ENCODE measurements at places on chromosomes 5 and 9.

DNA sequence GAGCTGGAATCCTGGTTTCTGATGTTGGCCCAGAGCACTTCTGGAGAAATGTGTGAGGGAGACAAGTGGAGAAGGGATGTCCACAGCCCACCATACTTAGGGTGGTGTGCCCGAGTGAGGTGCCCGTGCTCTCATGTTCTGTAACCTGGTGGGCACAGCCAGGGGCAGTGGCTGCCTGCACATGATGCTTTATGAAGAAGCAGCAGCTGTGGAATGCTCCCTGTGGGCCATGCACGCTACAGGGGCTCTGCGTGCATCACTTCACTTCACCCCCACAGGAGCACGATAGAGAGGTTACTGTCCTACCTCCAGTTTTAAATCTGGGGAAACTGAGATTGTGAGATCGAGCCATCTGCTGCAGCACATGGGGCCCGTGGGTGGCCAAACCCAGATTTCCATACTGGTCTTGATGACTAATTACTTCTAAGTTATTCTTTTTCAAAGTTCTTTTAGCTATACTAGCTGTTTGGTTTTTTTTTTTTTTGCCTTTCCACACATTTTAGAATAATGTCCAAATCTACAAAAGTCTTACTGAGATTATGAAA lies 441.6 kb downstream of the GADD45G start:
- no peak for DNase-seq

DNA sequence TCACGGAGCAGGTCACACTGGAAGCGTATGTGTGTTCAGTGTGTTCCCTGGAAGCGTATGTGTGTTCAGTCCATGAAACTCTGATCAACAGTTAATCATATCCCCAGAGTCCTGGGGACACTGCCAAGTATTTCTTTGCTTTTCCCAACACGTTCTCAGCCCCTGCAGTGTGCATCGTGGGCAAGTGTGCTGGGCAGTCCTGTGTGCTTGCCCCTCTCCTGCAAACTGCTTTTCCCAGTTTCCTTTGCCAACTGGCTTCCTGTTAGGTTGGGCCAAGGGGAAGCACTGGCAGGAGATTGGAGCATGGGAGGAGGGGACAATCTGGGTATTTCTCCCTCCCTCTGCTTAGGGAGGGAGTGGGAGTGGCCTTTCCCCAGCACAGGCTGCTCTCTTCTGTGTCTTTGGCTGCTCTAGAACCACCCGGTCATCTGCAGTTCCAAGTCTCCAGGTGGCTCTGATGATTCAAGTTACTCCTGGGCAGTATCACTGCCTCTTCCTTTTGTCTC lies 36.8 kb upstream of the NEK6 start:
- DNase-seq, result no peak

- DNase-seq, result peak; percentile 47
Measured at GRCh38 chr9:37302277-37302676, 120.2 kb upstream of the GRHPR start.

GRCh38 chr5:180067986-180068385 lies 3.6 kb downstream of the RNF130 start:
- DNase-seq, result no peak

DNA sequence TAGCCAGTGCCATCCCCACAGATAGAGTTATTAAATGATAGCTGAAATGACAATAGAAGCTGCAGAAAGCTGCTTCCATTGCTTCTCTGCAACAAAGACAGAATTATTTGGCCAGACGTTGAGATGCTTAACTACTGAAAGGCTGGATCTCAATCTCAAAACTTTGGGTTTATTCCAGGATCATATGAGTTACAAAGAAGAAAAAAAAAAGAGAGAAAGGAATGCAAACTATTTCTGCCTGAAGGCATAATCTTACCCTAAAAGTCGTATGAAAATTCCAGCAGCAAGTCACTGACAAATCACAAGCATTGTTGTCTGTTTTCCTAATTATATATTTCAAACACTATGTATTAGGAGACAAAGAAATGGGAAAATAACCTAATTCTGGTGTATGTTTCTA lies 12.8 kb upstream of the TYRP1 start:
- no peak for DNase-seq

DNA sequence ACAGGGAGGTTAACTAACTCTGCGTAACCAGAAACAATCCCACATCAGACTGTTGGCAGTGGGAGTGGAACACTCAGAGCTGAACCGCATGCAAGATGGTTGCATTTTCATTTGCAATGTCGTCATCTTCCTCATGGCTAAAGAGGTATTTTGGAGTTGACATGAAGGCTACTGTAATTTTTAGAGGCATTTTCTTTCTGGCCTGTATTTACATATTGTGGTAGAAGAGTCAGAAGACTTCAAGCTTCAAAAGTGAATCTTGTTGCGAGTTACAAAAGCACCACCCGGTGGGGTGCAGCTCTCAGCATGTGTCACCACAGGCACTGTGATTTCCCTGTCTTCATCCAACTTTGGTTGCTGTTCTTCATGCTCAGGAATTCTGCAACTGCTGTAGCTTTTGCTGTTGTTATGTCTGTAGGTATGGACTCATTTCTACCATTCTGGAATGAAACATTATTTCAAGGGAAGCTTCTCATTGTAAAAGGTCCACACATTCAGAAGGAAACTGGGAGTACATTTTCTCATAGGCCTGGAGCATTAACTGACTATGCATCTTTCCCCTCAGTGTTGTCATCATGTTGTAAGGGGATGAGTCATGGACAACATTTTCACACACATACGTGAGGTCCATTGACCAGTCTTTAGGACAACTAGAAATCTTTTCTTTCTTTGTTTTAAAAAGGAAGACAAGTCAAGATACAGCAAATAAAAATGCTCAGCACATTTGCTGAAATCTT lies 35.4 kb upstream of the GDNF start:
- no peak for DNase-seq

DNA sequence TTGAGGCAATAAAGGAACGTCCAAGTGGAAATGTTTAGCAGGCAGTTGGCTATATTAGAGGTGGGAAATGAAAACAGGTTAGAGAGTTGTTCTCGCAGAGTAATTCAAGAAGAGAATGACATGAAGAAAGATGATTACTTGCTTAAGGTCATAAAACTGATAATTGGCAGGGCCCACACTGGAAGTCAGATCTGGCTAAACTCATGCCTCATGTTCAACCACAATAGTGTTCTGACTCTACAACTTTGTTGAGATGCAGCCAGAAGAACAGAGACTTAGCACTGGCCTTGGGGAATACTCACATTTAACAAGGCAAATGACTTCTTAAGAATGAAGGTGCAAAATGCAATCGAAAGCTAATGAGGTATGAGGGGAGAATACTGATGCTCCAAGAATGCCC lies 27.2 kb upstream of the TNFSF8 start:
- no peak for DNase-seq

GRCh38 chr9:116736399-116737151 lies 49.5 kb downstream of the TRIM32 start:
- DNase-seq, result no peak

- DNase-seq, result no peak
Measured at GRCh38 chr9:22817181-22817580, 370.6 kb downstream of the DMRTA1 start.

DNA sequence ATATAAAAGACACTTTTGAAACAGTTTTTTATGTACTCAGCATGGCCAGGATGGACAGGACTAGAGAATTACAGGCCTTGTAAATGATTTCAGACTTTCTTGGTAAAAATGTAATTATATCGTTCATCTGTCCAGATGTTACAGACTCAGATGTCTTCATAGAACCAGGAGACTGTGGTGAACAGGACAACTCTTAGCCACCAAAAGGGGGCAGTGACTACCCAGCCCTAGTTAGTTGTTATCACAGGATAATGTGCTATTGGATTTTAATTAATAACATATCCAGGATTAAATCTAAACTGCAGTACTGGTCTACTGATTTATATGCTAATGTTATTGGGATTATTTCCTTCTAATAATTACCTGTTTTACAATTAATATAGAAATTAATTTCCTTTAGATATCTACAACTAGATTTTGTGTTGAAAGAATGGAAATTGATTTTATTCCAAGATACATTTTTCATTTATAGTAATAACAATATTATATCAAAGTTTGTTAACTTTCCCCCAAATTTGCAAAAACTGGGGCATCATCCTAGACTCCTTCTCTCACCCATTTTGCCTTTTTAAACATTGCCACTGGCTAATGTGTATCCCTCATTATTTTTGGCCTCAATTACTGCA lies 99.4 kb downstream of the MTREX start:
- no peak for DNase-seq

DNA sequence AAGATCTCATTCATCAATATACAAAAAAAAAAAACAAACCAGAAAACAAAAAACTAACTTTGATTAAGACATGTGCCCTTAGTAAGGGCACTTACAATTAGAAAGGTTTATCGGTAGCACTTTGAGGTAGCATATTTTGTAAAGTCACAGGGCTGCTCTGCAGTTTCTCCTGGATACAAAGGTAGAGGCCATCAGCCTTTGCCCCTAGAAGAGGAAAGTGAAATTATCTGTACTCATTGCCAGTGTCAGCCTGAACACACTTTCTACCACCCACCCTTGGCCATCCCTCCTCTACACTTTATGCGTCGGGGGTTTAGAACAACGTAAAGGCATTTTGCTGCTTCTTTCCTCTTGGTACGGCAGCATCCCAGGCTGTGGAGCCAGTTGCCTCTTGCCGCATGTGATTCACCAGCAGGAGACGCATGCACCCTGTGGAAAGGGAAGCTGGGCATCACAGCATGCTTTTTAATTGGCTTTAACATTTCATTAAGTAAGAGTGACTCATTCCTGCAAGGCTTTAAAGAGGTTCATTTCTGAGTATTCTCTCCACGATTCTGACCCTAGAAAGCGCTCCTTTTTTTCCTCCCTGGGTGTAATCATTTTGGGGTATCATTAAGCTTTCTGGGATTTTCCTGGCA lies 84.6 kb downstream of the CEMIP2 start:
- DNase-seq, result no peak

GRCh38 chr5:56696900-56697299 lies 118.4 kb upstream of the MAP3K1 start:
- DNase-seq, result no peak

- DNase-seq, result no peak
Measured at GRCh38 chr5:133839721-133840120, 128.7 kb downstream of the C5orf15 start.

DNA sequence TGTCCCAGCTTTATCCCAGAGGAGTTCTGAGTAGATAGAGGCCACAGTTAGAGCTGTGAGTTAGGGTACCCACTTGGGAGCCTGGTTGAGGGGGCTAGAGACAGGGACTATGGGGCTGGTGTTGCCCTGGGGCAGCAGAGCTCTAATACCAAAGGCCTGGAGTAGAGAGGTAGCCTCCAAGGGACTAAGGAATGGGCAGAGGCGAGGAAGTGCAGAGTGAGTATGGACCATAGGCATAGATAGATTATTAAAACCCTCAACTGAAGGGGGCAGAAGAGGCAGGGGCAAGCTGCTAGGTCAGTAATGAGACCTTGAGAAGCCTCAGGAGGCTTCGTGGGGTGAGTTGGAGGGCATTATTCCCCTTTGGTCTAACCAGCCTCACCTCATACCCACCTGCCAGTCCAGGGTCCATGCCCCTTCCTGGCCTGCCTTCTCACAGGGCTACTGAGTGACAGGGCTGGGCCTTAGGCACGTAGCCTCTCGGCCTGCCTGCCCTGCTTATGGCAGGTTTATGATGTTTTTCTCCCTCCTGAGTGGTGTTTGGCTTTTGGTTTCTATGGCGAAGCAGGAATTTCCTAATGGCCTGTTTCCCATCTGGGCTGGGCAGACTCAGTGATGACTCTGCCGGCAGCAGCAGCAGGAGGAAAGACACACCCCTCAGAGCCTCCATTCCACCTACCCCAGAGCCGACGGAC lies 8.0 kb downstream of the PDLIM4 start:
- DNase-seq, result no peak

DNA sequence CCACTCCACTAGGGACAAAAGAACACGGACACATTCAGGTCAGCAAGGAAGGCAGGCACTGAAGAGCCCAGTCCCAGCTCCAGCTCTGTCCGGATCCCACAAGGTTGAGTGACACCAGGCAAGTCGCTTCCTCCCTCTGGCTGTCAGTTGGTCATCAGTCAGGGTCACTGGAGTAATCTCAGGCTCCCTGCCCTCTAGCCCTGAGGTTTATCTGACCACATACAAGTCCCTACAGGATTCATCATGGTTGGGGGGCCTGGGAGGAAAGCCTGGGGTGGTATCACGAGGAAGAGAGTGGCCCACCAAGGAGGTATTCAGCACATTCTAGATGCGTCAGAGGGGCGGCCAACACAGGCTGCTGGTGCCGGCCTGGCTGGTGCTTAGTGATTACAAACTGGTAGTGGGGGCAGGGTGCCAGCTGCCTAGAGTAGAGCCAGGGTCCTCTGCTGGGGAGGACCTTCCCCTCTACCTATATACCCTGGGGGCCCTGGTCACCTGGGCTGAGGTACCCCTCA lies 81.5 kb downstream of the SHB start:
- no peak for DNase-seq

GRCh38 chr5:155746367-155747038 lies 580.5 kb upstream of the SGCD start:
- no peak for DNase-seq

GRCh38 chr5:87853541-87853940 lies 415.1 kb downstream of the TMEM161B start:
- DNase-seq, result no peak

- DNase-seq, result no peak
Measured at GRCh38 chr5:95518417-95518816, 36.4 kb downstream of the SKIC3 start.

GRCh38 chr5:35860686-35861085 lies 4.0 kb downstream of the IL7R start:
- DNase-seq, result no peak

DNA sequence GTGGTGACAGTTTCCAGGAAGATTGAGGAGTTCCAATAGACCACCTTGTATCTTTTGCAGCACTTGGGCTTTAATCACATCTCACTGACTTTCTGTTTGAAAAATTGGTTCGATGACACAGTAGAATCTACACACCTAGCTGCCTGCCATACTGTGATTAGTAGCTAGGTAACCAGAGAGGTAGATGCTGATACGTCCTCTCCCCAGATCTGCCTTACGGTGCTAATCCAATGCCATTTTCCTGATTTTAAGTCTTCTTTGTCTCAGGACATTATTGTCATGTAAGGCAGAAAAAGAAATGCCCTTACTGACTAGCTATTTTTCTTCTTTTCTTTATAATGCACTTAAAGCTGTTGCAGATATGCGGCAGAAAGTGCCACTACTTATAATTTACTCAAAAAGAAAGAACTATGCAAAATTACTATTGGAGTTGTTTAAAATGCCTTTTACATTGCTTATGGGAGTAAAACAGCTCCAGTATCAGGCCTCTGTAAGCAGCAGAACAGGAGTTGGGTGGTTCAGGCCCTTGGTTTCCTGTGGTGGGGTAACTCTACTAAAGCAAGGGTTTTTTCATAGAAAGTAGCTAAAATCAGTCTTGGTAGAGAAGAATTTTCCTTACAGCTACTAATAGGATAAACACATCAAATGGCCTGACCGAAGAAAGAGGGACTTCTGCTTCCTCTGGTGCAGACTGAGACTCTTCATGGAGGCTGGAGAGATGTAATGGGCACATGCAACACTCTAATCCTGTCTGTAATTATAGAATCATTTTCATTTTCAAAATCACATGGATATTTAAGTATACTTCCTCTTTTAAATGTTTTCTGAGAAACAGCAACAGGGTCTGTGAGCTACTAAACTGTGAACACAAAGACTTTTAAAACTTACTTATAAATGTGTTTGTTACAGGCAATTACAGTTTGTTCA lies 177.2 kb downstream of the MAPKAP1 start:
- DNase-seq, result peak; percentile 15

Measured in GM13977 (cell line).